CD4-positive, alpha-beta T cell (primary cell): ENCODE measurements at places on chromosomes 3 and 15.

GRCh38 chr15:70327856-70328678 lies 230.3 kb upstream of the TLE3 start:
- no peak for DNase-seq

DNA sequence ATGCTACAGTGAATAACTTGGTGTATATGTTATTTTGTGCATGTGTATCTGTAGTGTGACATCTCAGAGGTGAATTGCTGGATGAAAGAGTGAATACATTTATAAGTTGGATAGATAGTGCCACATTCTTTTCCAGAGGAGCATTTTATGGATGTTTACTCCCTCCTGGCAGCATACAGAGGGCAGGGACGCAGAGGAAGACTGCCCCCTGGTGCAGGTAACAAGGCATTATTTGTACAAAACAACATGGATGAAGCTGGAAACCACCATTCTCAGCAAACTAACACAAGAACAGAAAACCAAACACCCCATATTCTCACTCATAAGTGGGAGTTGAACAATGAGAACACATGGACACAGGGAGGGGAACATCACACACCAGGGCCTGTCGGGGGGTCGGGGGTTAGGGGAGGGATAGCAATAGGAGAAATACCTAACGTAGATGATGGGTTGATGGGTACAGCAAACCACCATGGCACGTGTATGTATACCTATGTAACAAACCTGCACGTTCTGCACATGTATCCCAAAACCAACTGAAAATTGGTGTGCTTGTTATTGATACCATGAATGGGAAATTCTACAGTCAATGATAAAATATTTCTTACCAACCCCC lies 57.9 kb upstream of the CTXND1 start:
- no peak for DNase-seq

DNA sequence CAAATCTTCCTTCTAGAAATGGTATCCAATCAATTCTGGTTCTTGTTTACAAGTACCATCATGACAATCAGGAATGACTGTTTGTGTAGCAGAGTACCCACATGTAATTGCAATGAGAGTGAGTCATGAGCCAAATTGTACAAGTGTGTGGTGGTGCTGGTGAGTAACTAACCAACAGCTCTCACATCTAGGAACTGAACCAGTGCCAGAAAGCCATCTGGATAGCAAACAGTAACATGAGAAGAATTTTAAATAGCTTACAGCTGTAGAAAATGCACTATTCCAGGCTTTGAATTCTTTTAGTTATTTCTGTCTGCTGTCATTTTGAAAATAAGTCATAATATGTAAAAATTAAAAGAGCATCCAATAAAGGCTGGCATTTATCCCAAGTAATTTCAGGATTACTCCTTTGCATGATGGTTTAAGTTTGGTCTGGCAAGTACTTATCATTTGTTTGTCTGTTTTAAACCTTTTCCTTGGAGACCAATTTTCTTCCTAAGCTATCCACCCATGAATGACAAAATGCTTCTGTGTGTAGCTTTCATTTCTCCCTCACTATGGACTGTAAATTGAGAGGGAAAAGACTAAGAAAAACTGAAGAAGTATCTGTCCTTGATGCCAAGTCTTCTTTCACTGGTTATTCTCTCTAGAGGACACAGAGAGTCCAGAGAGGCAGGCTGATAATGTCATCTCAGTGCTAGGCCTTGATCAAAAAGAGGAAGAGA lies 60.0 kb downstream of the PIK3CB start:
- no peak for DNase-seq

DNA sequence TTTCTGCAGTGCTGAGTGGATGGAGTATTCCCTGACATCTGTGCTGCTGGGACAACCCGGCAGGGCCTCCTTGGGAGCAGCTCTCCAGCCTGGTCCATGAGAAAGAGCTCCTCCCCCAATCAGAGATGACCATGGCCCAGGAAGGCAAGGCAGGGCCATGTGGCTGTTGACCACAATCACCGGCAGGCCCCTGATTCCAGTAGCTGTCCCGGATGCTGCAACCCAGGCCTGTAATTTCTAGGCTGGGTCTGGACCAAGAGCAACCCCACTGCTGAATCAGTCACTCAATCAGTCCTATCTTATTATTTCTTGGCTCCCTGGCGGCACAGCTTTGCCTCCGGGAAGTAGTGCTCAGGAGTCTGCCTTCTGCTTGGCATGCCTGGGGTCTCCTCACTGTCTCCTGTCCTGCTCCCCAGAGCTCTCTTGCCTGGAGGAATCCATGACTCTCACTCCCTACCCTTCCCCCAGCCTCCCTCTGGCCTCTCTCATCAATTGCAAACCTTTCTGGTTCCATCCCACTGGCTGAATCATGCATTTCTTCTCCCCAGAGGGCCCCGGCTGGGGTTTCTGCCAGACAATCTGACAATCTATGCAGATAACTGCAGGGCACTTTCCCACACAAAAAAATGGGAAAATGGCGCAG lies 32.6 kb upstream of the ITGA11 start:
- no peak for DNase-seq

- DNase-seq: no peak
Observed at GRCh38 chr15:80576519-80577090, 118.5 kb upstream of the ABHD17C start.

GRCh38 chr3:49602877-49603411 lies 48.7 kb downstream of the BSN start:
- peak; percentile 54 for DNase-seq

DNA sequence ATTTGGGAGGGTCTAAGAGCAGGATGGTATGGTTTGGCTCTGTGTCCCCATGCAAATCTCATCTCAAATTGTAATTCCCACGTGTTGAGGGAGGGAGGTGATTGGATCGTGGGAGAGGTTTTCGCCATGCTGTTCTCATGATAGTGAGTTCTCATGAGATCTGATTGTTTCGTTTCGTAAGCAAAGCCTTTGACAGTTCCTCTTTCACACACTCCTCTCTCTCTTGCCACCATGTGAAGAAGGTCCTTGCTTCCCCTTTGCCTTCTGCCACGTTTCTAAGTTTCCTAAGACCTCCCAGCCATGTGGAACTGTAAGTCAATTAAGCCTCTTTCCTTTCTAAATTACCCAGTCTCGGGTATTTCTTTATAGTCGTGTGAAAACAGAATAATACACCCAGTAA lies 553.7 kb downstream of the TAFA4 start:
- DNase-seq: no peak

DNA sequence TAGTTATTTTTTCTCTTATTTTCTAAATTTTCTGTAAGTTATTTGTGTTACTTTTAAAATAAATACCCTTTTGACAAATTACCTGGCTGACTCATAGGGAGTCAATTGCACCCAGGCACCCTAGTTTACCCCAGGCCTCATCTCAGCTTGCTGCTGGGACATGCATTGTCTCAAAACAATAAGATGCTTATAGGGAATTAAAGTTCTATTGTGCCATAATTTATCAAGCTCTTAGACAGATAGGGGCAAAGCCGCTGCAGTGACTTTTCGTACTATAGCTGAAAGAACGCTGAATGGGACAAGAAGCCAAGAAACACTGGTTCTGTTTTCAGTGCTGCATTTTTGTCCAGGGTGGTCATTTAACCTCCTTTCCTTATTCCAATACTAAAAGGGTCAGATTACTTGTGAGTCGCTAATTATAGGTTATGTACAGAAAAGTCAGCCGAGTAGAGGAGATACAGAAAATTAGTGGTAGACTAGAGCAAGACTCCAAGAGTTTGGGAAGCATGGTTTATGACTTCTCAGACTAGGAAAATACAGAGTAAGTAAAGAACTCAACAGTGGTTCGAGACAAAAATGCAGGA lies 50.3 kb downstream of the EXD1 start:
- no peak for DNase-seq

DNA sequence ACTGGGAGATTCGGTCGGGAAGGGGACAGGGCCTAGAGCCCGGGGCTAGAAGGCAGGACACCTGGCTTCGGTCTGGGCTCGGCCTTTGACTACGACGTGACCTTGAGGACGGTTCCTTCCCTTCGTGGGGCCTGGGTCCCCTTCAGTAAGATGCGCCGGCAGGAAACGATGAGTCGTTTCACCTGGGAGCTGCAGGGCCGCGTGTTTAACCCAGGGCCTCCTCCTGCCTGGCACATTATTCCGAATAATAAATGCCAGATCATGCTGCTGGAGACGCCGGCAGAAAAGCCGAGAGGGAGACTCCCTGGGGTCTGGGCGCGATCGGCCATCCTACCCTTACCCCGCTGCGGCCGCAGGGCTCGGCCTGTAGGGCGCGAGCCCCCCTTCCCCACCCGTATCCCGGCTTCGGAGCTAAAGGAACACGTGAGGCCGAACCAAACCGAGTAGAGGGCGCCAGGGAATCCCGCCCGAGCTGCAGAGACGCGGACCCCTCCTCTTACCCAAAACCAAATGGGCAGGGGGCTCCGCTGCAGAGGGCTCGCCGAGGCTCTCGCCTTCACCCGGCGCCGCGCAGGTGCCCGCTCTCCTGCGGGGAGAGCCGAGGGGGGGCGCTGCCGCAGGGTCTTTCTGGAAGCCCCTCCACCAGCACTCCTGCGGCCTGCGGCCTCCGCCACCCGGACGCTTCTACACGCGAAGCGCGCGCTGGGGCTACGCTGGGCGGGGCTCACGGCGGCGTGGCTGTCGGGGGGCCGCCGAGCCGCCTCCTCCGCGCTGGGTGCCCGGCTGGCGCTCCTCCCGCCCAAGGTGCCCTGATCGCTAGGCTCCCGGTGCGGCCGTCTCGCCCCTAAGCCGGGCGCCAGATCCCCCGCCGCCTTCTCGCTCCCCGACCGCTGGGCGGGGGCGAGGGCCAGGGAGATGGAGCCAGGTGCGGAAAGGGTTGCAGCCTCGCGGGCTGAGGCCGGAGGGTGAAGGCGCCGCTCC lies at the start of gene BDH1:
BDH1 (minus strand) TSS at position 688 of the 981 bp plus-strand sequence. CDS start 9,525 bp downstream, outside the sequence.
- DNase-seq: peak; percentile 42

GRCh38 chr3:129961141-129961541 lies 13.4 kb upstream of the TRH start:
- DNase-seq: no peak

DNA sequence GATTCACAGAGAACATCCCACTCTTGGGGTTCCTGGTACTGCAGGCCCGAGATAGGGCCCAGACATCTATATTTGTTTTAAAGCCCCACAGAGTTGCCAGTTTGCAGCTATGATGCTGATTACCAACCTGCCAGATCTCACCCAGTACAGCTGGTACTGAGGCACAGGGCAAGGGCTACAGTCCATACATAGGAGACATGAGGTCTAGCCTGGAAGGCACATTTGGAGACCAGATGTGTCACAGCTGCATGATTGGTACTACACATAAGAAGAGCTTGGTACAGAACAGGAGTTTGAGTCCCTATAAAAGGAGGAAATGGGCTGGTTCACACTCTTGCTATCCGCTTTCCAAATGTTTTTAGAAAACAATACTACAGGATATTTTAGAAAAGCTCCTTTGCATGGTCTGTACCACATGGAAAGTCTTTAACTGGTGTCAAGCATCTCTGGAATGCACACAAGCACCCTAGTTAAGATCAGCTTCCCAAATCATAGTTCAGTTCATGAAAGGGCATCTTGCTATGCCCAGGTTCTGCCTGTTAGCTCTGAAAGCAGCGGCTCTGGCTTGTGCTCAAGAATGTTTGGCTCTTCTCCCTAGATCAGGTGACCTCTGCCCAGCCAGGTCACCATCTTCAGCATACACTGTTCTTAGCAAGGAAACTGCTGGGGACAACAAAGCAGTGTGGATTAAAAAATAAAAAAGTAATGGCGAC lies 20.6 kb downstream of the MTMR14 start:
- no peak for DNase-seq

- no peak for DNase-seq
Observed at GRCh38 chr3:57972531-57973111, 35.6 kb upstream of the FLNB start.

GRCh38 chr3:86228101-86228500 lies 762.8 kb downstream of the VGLL3 start:
- no peak for DNase-seq
